ENCODE measurements at places on chromosomes 6 and 20.

- DNase-seq, result no peak
Measured at GRCh38 chr20:56861590-56861989, 232.5 kb downstream of the TFAP2C start.

GRCh38 chr6:160116411-160116810, 5.2 kb upstream of the SLC22A1 start:
- no peak for DNase-seq

DNA sequence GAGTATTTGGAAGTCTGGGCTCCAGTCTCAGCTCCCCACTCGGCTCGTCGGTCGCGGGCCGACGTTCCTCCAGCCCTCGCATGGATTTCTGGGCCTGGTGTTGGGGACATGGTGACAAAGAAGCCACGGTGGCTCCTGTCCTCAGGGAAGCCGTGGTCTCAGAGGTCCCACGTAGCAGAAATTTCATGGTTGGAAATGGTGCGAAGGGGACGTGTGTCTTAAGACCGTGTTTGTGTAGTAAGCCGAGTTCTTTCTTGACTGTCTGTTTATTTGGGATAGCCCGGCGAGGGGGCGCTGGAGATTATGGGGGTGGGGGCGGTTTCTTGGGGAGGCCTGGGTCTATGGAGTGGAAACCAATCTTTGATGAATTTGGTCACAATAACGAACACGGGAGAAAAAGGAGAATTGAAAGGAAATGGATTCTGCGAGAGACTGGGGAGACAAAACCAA, 23.5 kb upstream of the MAP3K7 start:
- no peak for DNase-seq

- no peak for DNase-seq
Measured at GRCh38 chr6:2695454-2696095, 55.1 kb downstream of the MYLK4 start.

DNA sequence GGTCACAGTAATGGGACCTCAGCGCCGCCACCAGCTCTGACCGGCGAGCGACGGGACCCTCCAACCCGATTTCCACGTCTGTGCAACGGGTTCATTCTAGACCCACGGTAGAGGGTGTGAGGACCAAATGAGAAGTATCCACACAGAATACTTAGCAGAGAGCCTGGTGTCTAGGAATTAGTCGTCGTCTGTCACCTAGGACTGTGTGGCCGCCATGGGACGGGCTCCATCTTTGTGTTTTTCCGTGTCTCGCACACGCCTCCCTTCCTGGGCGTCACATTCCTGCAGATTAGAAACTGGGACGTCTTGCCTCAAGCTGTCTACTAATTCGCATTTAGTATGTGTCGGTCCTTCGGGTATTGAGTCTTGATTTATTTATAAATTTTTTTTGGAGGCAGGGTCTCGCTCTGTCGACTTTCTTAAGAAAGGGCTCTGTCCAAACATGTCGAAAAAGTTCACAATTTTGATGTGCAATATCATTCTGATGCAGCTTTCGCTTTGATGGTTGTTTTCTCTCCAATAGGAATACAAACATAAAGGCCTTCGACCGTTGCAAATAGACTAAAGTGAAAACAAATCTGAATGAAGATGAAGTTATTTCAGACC, 563 bp downstream of the MGME1 start:
- DNase-seq, result no peak

- DNase-seq, result no peak
Measured at GRCh38 chr6:45473121-45473993, 95.6 kb upstream of the SUPT3H start.

DNA sequence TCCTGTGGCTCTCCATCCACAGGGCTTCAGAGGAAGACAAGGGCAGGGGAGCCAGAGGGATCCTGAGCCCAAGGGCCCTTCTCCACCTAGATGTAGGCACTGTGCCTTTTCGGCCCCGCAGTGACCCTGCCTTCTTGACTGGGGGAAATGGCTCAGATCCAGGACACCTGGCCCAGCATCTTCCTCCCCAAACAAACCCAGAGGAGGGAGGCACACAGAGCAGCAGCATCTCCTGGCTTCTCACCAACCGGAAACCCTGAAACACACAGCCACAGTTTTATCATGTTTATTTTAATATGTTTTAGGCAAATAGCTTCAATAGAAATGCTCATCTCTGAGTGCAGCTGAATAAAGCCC, 84.5 kb upstream of the LRFN2 start:
- no peak for DNase-seq

DNA sequence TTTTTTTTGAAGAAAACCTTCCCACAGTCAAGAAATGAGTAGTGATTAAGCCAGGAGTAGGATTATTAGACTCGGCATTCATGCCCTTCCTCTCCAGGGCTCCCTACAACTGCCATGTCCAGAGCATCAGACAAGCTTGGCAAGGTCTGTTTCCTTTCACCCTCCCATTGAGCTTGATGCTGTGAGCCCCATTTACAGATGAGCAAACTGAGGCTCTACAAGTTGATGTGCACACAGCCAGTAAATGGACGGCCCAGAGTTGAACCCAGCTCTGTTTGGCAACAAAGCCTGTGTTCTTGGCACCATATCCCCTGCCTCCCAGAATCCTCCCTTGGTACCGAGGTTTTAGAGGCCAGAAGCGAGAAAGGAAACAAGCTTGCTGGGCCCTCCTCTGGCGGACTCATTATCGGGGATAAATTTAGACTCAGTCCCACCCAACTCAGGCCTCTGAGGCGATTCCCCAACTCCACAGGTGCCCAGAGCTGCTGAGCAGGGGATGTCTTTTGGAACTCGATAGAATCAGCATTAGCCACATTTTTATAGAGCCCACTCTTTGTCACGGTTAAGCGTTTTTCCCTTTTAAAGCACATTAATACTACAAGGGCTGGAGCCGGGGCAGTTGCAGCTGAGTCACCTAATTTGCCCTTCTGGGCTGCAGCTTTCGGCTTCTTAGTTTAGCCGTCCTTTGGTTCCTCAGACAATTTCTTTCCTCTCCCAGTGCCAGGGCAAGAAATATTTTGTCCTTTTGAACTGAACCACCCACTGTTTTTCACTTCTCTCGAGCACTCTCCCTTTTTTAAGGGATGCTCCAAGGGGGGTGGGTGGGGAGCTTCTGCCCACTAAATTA, 23.0 kb upstream of the NFATC2 start:
- DNase-seq, result no peak

DNA sequence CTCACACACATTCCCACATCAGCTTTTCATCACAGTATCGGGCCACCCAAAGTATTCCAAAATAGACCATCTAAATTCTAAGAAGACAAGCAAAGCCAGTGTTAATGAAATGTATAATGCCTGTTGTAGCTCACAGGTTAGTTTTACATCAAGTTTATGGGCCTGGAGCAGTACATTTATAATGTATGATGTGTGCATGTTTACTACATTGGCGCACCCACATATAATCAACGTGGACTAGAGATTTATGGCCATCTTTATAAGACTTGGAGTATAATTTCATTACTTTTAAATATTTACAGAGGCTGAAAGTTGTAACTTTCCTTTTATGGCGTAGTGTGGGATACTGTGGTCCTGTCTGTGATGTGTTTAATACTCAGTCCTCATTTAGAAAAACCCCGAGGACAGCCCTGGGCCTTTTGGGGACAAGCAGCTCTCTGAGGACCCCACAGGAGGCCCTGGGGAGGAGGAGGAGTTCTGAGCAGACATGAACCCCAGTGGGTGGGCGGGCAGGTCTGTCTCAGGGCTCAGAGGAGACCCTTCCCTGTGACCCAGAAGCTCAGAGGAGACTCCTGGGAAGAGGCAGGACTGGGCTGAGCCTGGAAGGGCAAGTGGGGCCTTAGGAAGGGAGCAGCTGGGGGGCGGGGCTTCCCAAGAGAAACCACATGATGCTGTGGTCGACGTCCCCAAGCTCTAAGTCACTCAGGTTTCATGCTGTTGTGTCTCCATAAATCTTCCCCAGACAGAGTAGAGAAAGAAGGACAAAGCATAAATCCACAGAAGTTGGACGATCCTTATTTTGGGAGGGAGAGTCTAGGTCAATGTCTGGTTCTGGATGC, 232.1 kb downstream of the PREX1 start:
- DNase-seq, result no peak

GRCh38 chr6:44529146-44529905, 141.8 kb downstream of the CDC5L start:
- no peak for DNase-seq

DNA sequence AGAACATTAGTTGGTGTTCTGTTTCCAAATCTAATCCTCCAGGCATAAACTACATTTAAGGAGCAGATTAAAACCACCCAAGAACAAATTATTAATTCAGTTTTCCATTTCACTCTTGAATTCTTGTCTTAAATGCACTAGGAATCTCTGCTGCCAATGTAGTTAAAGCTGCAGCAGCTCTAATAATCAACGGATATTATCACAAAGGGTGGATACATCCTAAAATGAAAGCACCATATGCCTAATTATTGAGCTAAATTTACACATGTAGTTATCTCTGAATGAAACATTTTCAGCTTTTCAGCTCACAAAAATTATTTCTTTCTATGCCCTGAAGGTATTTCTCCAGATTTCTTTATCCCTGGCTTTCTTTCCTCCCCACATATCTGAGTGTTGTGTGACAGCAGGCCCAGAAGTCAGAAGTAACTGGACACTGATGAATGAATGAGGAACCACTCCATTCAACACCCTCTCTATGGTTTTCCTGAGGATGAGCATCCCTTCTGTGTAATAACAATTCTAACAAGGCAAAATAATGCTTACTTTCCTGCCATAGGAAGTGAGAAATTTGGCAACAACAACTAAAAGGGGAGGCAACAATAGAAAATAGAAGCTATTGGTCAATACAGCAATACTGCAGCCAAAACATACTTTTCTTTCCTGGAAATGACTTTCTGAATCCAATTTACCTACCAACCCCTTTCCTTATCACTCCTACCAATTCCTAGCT, 14.9 kb downstream of the MAN1A1 start:
- no peak for DNase-seq

DNA sequence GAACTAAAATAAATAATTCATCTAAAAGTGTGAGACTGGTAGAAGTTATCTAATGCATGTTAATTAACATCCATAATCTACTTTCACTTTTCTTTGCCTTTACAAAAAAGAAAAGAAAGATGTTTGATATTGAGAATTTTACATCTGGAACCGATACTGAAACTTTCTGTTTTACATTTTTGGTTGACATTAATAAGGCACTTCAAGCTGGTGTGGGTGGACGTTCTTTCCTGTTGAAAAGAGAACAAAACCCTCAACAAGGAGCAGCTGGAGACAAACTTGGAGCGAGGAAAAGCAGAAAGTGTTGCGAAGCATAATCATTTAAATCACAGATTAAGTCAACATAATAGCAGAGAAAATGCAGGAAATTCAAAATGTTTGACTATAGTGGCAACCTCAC, 575.2 kb upstream of the ADGRB3 start:
- no peak for DNase-seq

DNA sequence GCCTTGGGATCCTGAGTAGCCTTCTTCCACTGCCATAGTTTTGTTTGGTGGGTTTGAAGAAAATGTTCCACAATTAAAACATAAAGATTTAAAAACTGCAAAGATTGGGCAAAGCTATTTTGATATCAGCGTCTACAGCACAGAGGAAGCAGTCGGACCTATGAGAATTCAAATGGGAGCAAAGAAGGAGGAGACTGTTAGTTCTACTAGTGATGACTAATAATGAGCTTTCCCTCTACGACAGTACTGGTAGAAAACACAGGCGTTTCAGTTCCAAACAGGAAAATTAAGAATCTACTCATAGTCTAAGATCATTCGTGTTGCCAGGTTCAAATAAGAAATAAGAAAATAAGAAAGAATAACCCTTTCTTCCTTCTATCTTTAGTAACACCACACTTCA, 121.2 kb downstream of the INSM1 start:
- DNase-seq, result no peak

GRCh38 chr6:85865420-85866369, 223.0 kb upstream of the SYNCRIP start:
- DNase-seq, result no peak

GRCh38 chr20:62368392-62368975, 1.4 kb upstream of the LAMA5 start:
- DNase-seq, result no peak

GRCh38 chr6:106281088-106281487, 44.5 kb downstream of the ATG5 start:
- no peak for DNase-seq

- DNase-seq, result no peak
Measured at GRCh38 chr20:50172347-50173013, 18.1 kb upstream of the CEBPB start.

- DNase-seq, result no peak
Measured at GRCh38 chr6:94052749-94053148, 633.4 kb upstream of the EPHA7 start.

DNA sequence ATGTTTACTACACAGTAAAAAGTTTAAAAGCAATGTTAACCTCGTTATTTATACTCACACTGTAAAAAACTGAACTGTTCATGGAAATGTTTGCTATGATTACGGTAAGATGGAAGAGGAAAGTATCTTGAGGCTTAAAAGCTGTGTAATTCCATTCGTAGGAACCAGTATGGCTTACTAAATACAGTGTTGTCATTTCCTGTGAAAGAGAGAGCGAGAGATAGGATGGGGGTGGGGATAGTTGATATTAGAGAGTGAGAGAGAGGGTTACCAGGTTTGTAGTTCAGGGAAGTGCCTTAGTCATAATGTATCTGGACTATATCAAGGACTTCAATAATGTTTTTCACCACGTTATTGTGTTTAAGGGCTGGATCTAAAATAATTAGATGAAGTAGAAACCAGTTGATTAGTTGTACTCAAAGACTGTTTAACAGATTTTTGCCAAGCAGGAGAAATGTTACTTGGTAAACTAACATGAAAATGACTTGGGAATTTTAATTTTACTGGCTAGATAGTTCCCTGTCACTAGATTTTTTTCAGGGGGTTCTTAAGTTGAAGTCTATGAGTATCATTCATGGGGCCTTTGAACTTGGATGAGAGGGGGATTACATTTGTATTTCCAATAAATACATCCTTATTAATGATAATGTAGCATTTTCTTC, 30.4 kb downstream of the AFDN start:
- DNase-seq, result no peak

DNA sequence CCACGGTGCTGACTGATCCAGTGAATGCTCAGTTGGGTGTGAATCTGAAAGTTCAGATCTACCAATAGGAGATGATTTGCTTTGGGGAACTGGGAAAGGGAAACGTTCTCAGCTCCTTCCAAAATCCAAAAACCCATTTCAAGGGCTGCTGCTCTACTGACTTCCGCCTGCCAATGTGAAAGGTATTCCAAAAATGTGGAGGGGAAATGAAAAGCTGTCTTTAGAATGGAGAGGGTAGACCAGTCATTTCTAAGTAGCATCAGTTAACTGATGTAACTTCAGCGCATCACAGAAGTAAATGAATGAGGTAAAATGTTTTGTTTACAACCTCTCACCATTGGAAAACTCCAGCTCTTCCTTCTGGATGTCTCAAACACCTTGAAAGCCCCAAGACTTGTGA, 19.6 kb upstream of the EYA2 start:
- DNase-seq, result no peak

GRCh38 chr20:53894707-53895384, 175.5 kb downstream of the BCAS1 start:
- no peak for DNase-seq

- no peak for DNase-seq
Measured at GRCh38 chr6:25703005-25703404, 51.0 kb downstream of the SCGN start.
